ENCODE measurements at places on chromosomes 3 and 15. TPM values are rescaled to one million over a fixed set of nuclear protein-coding genes. Genes with fewer than 3 reads are reported as not detected.

The HRG gene
- total RNA-seq, result not detected

The SLC30A4 gene
- 5.7 TPM for total RNA-seq

The PEX5L gene
- not detected for total RNA-seq

The EFCC1 gene
- 0.26 TPM for total RNA-seq

The TRANK1 gene
- 7.7 TPM for total RNA-seq

The TTLL3 gene
- total RNA-seq, result 7.4 TPM

The ETFA gene
- total RNA-seq, result 189 TPM

The LSAMP gene
- total RNA-seq, result not detected

The SLC6A6 gene
- total RNA-seq, result 28.8 TPM

The BCHE gene
- total RNA-seq, result under 0.01 TPM

The MEGF11 gene
- total RNA-seq, result not detected

The CPN2 gene
- total RNA-seq, result not detected

The KNL1 gene
- 18.1 TPM for total RNA-seq

The TBC1D5 gene
- total RNA-seq, result 91.8 TPM

The GMNC gene
- total RNA-seq, result not detected

The DAZL gene
- not detected for total RNA-seq

The PPP4R2 gene
- total RNA-seq, result 61.9 TPM

The UROC1 gene
- not detected for total RNA-seq

The SNURF gene
- total RNA-seq, result 10.4 TPM

The TBCCD1 gene
- 35.9 TPM for total RNA-seq

The GATA2 gene
- total RNA-seq, result 16.2 TPM

The FLNB gene
- 1,024 TPM for total RNA-seq

The RAD51 gene
- 9.2 TPM for total RNA-seq

The LEKR1 gene
- total RNA-seq, result 0.32 TPM

The CCDC39 gene
- total RNA-seq, result not detected

The LRRIQ4 gene
- total RNA-seq, result 0.07 TPM

The CADM2 gene
- 0.07 TPM for total RNA-seq

Measured in pulmonary artery endothelial cell (primary cell).